ENCODE measurements at places on chromosomes 5 and 9.

DNA sequence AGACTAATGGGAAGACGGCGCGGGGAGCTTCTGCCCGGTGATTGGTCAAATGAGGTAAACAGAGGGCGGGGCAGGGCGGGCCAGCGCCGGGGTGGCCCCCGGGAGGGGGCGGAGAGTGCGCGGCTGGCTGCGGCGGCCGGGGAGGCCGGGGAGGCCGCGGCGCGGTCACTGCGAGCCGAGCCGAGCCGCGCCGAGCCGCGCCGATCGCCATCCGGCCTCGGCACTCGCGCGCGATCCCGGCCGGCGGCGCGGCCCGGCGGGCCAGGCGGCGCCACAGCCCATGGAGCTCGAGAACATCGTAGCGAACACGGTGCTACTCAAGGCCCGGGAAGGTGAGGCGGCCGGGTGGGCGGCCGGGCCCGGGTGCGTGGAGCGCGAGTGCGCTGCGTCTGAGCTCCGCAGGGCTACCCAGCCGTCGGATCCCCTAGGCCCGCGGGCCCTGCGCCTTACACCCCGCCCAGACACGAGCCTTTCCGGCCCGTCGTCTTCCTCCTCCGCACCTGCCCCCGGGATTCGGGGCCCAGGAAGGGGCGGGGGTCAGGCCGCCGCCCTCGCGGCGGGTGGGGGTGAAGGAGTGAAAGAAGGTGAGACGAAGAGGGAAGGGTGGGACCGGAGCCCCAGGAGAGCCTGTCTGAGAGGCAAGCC lies at the start of gene GRK6:
TSS of gene GRK6 (plus strand) at position 111 of the 645 bp plus-strand sequence. CDS start at position 281, 170 bp downstream.
- DNase-seq, result peak; percentile 95

DNA sequence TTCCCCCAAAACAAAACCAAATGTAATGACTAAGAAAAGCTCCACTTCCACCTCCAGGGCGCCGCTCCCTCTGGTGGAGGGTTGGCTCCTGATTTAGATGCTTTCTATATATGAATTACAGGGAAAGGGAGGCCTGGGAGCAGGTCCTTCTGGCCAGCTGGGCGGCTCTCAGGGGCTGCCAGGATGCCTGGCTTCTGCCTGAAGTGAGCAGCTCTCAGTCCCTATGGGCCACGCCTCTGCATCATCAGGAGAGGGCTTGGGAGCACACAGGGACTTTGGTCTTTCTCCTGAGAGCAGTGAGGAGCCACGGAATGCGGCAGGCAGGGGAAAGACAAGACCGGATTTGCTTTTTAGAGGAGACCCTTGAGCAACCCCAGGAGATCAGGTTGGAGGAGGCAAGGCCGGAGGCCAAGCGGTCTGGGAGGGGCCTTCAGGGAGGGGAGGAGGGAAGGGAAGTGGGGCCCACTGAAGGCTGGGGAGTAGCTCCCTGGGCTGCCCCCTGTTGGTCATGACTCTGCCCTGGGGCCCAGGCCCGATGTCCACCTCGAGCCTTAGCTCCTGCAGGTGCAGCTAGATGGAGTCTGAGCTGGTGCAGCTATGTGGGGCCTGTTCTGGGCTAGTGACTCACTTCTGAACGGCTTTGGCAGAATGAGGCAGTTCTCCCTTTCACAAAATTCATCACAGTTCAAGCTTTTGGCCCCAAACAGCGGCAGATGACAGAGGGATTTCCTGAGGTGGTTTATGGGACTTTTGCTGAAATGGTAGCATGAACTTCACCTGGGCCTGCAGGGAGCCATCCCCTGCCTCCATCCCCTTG lies 11.3 kb upstream of the GRHPR start:
- no peak for DNase-seq

DNA sequence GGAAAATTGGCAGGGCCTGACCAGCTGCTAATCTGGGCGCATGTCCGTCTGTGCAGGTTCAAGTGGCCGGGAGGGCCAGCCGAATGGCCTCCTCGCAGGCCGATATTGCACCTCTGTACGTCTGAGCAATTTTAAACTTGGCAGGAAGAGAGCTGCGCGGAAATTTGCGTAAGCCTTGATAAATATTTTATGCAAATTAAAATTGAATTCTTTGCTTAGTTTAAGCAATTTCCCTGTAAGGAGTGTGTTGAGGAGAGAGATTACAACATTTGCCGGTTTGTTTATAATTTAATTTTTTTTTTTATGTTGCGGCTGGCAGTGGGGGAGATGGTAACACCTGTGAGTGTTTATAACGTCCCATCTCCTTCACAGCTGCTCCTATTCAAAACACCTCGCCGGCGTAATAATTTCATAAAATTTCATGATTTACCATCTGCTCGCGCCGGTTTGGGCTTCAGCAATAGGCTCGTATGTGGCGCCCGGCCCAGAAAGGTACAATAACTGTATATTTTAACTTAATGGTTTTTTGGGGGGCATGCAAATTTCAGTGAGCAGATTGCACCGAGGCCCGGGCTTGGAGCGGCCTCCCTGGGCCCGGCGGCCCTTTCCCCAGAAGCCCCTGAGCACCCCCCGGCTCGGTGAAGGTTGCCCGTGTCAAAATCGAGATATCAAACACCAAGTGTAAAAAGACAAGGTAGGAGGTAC lies 269.4 kb upstream of the MVB12B start:
- DNase-seq, result no peak

GRCh38 chr9:115946530-115946929 lies 207.1 kb upstream of the PAPPA start:
- no peak for DNase-seq

DNA sequence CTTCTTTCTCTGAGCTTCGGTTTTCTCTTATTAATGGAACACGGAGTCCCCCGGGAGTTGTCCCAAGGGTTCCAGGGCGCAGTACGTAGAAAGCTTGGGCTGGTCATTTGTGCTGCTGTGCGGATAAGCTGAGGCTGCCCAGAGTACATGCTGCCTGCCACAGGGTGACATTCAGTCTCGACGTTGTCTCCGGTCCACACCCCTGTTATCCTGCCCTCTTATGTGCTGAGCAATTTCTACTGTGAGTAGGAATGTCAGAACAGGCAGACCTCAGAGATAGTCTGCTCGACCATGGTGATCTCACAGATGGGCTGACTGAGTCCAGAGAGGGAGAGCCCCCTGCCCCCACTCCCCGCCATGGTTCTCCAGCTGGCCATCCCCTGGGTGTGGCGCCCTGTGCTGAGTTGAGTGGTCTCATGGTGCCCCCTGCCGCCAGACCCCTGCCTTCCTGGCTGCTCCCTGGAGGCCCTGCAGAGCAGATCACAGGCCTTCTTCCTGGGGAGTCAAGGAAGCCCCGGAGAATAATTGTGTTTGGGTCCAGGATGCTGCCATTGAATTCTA lies 124.0 kb downstream of the RGS3 start:
- DNase-seq, result no peak

DNA sequence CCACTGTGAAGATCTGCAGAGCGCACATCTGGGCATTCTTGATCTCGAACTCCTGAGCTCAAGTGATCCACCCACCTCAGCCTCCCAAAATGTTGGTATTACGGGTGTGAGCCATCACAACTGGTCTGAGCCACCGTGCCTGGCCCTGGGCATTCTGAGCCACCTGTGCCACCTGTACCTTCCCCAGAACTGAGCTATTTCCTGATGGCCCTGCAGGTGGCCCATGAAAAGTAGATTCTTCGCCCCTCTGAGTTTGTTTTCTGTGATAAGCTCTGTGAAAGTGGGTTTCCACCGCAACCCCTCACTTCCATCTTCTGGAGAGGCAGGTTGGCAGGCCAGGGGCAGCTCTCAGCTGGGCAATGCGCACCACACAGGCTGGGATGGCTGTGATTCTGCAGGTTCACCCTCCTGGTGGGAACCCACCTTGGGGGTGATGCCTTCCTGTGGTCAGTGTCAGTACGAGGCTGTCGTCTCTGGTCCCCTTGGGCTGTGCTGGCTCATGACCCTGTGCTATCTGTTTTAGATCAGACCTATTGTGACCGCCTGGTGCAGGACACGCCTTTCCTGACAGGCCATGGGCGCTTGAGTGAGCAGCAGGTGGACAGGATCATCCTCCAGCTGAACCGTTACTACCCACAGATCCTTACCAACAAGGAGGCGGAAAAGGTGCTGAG lies 11.3 kb downstream of the CARD19 start:
- DNase-seq, result no peak

DNA sequence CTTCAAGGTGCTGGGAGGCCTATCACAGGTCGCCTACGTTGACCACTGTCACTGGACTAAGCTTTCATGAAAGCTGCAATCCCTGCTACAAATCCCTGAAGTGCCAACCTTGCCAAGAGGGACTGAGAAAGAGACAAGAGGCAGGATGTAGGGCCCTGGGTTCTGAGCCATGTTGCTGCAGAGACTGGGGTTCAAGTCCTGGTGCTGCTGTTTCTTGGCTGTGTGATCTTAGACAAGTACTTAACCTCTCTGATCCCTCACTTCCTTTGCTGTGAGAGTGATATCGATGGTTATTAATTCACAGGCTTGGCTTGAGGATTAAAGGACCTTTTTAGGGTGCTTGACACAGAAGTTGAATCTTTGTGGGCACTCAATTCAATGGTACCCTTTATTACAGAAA lies 15.5 kb downstream of the CSF1R start:
- peak; percentile 10 for DNase-seq
